ENCODE measurements at places on chromosomes 4 and X.

DNA sequence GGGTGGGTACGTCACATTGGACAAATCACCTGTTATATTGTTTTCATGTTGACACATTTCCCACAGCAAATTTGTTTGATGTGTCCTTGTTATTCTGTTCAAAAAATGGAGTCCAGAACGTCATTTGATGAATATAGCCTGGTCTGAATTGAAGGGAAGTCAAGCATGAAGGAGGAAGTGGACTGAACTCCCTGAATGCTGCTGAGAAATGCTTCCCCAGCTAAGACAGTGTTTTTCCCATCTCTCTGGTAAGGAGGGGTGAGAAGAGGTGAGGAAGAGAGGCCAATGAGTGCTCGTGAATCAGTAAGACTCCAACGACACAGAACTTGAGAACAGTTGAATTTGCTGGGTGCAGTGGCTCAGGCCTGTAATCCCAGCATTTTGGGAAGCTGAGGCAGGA, 127.4 kb downstream of the RBM47 start:
- no peak for DNase-seq

DNA sequence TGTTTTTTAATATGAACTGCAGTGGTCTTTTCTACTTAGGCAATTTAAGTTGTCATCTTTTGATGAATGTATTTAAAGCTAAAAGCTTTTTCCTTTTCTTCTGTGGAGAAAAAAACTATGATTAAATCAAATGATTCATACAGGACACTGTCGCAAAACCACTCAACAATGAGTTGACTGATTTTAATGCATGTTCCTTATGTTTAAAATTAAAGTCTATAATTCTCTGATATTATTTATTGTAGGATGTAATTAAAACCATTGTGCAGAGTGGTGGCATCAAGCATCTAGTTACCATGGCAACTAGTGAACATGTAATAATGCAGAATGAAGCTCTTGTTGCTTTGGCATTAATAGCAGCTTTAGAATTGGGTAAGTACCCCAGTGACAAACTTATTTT, 172.5 kb downstream of the RAP1GDS1 start:
- DNase-seq, result no peak

- no peak for DNase-seq
These were observed 21.1 kb upstream of the PAPSS1 start for GRCh38 chr4:107740950-107741701.

GRCh38 chrX:108299101-108299591, 139.1 kb downstream of the COL4A6 start:
- DNase-seq, result no peak

GRCh38 chrX:23792861-23793553, 10.0 kb downstream of the SAT1 start:
- no peak for DNase-seq

- no peak for DNase-seq
These were observed 27.8 kb downstream of the PAPSS1 start for GRCh38 chr4:107692202-107692601.

DNA sequence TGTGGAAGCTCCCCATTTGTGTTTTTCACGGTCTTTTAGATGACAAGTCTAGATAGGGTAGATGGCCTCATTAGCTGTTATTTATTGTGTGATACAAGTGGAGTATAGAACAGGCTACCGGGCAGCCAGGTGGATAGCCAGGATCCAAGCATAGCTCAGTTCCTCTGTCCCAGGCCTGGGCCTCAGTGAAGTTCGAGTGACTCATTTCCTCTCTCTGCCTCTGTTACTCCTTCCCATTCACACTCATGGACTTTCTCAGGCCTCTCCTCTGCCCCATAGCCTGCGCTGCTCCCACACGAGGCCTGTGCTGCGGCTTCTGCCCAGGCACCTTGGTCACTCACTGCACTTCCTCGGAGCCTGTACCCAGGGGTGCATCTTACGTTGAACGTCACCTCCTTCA, 54.5 kb downstream of the TENM3 start:
- no peak for DNase-seq

- no peak for DNase-seq
These were observed 8.6 kb downstream of the SHOX start for GRCh38 chrX:639151-639550.

All from vagina (tissue), 2 donors.